ENCODE measurements at places on chromosomes 5 and 9.
A peak's percentile ranks its signal among the peaks of the same experiment; 100 is the strongest.

- DNase-seq, result no peak
Observed at GRCh38 chr5:150256410-150257064, 33.0 kb downstream of the CAMK2A start.

DNA sequence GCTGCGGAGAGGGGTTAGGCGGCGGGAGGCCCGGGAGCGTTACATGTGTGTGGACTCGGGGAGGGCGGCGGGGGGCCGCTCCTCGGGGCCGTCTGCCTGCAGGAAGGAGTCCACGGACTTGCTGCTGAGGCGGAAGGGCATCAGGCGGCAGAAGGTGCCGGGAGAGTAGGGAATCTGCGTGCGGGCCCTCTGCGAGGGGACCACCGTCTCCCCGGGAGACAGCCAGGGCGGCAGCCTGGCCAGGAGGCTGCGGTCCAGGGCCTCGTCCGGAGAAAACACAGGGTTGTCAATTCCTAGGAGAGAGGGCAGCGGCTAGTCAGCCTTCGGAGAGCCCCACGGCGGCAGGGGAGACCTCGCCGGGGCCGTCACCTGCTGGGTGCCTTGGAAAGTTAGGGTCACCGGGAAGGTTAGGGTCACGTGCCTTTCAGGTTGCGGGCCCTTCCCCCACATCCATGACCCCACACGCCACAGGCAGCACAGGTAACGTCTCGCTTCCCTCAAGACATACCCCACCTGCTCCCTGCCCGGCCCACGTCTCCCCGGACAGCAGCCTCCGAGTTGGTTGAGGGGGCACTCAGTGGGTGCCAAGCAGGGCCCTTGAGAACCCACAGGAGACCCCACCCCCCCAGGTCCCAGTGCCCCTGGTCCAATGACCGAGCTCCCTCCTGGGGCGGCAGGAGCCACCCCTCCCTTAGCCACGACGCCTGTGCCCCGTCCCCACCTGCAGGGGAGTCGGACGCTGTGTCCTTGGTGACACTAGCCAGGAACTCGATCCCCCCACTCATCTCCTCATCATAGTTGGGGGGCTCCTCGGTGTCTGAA, 32.1 kb downstream of the EXOC3 start:
- DNase-seq, result no peak

DNA sequence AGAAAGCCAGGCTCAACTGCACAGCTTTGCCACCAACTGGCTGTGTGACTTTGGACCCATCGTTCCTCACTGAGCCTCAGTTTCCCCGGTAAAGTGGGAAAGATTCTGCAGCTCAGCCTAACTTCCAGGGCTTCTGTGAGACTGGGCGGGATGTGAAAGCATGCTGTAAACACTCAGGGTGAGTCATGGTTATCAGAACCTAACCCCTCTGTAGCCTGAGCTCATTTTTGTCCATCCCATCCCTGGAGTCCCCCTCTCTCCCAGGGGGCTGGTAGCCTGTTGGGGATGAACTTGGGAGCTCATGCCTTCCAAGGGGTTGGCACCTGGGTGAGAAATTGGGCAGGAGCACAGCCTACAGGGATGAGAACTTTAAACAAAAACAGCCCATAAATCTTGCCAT, 2.3 kb downstream of the CCDC69 start:
- no peak for DNase-seq

- DNase-seq, result no peak
Observed at GRCh38 chr9:136471802-136472487, 10.9 kb downstream of the SEC16A start.

- DNase-seq, result peak; percentile 32
Observed at GRCh38 chr5:140239939-140240700, 62.8 kb downstream of the PFDN1 start.

DNA sequence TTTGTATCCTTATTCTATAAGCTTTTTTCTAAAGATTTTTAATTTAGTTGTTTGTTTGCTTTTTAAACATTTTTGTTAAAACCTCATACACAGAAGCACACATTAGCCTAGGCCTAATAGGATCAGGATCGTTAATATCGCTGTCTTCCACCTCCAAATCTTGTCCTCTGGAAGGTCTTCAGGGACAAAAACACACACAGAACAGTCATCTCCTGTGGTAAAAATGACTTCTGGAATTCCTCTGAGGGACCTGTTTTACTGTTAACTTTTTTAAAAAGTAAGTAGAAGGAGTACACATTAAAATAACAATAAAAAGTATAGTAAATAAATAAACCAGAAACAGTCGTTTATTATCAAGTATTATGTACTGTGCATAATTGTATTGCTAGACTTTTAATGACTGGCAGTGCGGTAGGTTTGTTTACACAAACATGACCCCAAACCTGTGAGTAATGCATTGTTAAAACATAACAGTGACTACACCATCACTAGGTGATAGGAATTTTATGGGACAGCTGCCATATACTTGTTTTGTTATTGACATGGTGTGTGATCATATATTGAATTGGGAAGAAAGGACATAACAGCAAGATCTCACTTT, 109.6 kb downstream of the ZCCHC7 start:
- DNase-seq, result no peak

Measured in naive thymus-derived CD4-positive, alpha-beta T cell (primary cell).